ENCODE measurements at places on chromosomes 13 and 19. TPM values are rescaled to one million over a fixed set of nuclear protein-coding genes. Genes with fewer than 3 reads are reported as not detected.

DNA sequence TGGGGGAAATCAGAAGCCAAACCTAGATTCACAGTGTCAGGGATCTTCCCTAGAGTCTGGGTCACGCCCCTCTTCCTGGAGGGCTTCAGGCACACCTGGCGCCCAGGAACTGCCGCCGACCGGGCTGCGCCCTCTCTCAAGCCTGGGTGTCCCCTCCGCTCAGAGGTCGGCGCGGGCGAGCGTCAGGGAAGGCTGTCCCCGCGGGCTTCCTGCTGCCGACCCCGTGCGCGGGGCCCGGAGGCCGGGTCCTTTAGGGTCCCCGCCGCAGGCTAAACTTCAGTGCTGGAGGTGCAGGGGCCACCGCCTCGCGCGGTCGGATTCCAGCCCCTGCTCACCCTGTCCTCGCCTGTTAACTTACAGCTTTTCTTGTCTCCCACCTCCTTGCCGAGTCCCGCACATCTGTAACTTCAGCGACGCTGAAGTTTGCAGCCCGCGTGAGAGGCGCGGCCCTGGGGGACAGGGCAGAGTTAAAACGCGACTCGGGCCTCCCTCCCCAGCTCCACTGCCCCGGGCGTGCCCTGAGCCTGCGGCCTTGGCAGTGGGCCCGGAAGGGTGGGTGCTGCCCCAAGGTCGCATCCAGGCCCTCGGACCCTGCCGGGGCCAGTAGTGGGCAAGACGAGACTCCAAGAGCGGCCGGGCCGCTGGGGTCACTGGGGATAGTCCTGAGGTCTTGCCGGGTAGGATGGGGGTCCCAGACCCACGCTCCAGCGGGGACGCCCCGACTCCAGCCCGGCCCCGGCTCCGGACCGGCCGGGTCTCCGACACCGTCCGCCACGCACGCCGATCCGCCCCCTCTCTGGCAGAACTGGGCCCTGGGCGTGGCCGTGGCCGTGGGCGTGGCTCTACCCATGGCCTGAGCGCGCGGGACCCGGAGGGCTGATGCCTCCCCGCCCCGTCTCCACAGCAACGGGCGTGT is 95.6 kb upstream of the ZNF98 start:
- no peaks in the 10 kb centered on the region for H3K4me1 ChIP-seq
- H3K27ac ChIP-seq: no peak overlapping the region
- no peaks in the 10 kb centered on the region for H3K36me3 ChIP-seq
- DNase-seq: no peak
- no peaks in the 10 kb centered on the region for H3K27me3 ChIP-seq

DNA sequence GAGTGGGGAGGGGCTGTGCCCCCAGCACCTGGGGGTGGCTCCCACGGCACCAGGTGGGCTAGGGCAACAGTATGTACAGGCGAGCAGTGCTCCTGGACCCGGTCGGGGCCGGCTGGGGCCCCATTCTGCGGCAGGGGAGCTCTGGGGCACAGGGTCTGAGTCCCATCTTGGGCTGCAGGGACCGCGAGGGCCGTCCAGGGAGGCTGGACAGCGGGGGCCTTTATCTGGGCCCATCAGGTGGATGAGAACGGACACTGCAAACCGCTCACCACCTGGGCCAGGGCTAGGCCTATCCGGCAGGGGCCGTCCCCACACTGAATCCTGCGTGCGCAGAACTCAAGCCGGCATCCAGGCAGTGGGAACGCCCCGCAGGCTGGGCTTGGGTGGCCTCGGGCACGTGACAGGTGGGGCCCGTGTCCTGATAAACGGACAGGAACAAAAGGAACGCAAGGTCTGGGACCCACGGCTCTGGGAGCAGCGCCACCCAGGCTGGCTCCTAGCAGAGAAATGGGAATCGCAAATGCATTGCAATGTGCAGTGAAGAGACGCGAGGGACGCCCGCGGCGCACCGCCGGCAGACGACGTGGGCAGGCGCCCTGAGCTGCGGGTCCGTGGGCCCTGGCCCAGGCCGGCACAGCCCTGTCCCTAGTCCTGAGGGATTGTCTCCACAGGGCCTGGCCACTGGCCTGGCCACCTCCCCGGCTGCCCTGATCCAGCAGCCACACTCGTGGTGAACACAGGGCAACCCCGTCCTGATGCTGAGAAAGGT is 29.7 kb downstream of the BTBD2 start:
- no peak for DNase-seq
- H3K36me3 ChIP-seq: peaks cover 72% of the 10 kb centered on the region

The NLRP9 gene
- not detected for total RNA-seq

The CACNG7 gene
- not detected for total RNA-seq

GRCh38 chr19:35533822-35534392 is 651 bp downstream of the GAPDHS start:
- DNase-seq: no peak
- no peak overlapping the region for H3K27ac ChIP-seq
- H3K4me3 ChIP-seq: no peak overlapping the region
- no peaks in the 10 kb centered on the region for H3K4me1 ChIP-seq
- no peaks in the 10 kb centered on the region for H3K36me3 ChIP-seq

DNA sequence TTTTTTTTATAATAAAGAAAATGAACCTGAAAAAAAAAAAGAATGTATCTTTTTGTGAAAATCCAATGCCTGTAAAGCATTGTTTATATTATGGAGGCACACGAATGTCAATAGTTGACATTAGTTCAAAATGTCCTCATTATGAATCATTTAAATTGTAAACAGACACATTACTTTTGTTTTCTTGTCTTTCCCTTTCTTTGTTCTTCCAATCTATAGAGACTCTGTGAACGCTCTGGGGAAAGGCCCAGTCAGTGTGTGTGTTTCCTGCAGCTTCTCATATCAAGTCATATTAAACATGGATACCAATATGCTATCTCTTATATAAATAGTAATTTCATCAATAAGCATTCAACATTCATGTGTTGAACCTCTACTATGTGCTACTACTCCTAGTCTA is 193.1 kb downstream of the KCTD12 start:
- H3K4me3 ChIP-seq: no peak overlapping the region
- no peaks in the 10 kb centered on the region for H3K27me3 ChIP-seq
- H3K27ac ChIP-seq: no peak overlapping the region
- H3K4me1 ChIP-seq: peaks cover 4% of the 10 kb centered on the region
- DNase-seq: no peak

The IGFL2 gene
- not detected for total RNA-seq

The RNF113B gene
- total RNA-seq: not detected

The PABPC3 gene
- total RNA-seq: not detected

The CD37 gene
- 2.6 TPM for total RNA-seq

DNA sequence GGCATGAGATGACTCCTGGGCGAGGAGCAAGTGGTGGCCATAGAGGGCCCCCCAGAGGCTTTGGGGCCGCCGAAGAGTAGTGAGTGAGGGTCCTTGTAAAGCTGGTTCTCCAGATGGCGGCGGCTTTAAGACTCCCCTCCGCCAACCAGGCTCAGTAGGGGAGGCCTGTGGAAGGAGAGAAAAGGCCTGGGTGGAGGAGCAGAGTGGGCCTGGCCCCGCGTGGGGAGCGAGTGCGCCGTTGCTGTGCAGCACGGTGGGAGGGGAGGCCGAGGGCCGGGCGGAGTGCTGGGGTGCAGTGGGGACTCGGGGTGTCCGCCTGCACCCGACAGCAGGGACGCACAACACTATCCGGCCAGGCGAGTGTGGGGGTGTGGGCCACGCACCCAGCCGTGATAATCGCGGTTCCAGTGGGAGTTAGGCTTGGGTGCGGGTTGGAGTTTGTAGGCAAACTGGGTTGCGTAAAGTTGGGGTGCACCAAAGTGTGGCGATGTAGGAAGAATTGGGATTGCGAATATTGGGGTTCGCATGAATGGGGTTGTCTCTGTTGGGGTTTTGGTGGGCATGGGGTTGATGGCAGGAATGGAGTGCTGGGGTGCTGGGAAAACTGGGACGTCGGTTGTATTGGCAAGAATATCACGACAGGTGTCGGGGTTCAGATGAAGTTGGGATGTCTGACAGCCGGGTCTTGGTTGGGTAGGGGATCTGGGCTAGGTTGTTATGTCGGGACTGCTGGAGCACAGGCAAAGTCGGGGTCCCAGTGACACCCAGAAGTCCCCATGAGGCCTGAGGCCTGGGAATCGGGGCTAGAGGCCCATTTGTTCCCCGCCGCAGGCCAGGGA is 687 bp upstream of the CIRBP start:
- peaks cover 30% of the 10 kb centered on the region for H3K36me3 ChIP-seq
- no peak for DNase-seq
- no peaks in the 10 kb centered on the region for H3K27me3 ChIP-seq
- H3K4me3 ChIP-seq: peak overlapping the region; percentile 61
- peak overlapping the region; percentile 88 for H3K27ac ChIP-seq
- peaks cover 79% of the 10 kb centered on the region for H3K4me1 ChIP-seq

The NKPD1 gene
- 0.22 TPM for total RNA-seq

- H3K4me3 ChIP-seq: no peak overlapping the region
- H3K27me3 ChIP-seq: no peaks in the 10 kb centered on the region
- no peaks in the 10 kb centered on the region for H3K4me1 ChIP-seq
- H3K36me3 ChIP-seq: peaks cover 90% of the 10 kb centered on the region
- DNase-seq: no peak
Observed at GRCh38 chr19:35015954-35016351, 14.3 kb upstream of the SCN1B start.

The SERTM1 gene
- 0.98 TPM for total RNA-seq

DNA sequence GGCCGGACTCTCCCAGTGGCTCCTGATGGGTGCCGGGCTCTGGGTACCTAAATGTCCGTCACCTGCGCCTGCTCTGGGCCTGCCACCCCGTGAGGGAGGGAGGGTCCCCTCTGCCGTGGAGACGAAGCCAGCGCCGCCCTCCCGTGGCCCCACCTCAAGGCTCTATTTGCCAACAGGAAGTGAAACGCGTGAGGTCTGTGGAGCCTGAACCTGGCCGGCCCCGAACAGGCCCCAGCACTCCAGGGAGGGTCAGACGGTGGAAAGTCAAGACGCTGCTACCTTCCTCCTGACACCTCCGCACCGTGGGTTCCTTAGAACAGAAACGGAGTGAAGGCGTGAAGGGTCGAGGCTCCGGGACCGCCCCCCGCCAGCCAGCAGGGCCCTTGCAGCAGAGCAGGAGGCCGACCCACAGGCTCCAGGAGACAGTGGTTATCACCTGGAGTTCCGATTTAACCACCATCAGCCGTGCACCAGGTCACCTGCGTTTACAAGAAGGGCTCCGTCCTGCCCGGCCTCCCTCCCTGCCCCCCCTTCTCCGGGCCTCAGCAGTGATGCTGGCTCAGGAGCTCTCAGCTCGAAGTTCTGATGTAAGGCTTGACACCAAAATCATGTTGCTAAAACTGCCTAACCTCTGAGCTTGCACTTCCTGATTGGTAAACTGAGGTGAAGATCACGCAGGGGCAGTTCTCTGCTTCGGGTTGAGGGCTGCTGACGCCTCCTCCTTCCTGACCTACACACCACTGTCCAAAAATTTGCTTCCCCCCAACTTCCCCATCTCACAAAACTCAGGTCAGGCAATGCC is 50.9 kb upstream of the C13orf46 start:
- no peaks in the 10 kb centered on the region for H3K4me1 ChIP-seq
- peaks cover 12% of the 10 kb centered on the region for H3K36me3 ChIP-seq
- H3K27ac ChIP-seq: no peak overlapping the region
- no peaks in the 10 kb centered on the region for H3K27me3 ChIP-seq

The LENG9 gene
- total RNA-seq: 2.1 TPM

Measured in right atrium auricular region (tissue), 2 donors.